ENCODE measurements at places on chromosomes 4 and X. TPM values are rescaled to one million over a fixed set of nuclear protein-coding genes. Genes with fewer than 3 reads are reported as not detected.

The GPR143 gene
- 1.1 TPM for total RNA-seq

The CPE gene
- total RNA-seq = 56.8 TPM

The HELT gene
- not detected for total RNA-seq

The SORBS2 gene
- total RNA-seq = 530 TPM

The LEF1 gene
- not detected for total RNA-seq

DNA sequence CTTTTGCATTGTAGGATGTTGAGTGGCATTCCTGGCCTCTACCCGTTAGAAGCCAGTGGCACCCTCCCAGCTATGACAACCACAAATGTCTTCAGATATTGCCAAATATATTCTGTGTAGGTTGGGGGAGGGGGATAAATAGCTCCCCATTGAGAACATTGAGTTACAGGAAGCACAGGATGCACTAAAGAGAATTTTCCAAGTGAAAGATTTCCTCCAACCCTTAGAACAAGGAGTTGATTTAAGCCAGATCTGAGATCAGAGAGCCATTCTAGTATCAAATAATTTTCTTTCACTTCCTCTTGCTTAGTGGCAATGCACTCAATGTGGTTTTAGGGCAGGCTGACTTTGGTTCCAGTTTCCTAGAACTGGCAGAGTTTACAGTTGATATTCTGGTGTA, 436.6 kb downstream of the C4orf33 start:
- DNase-seq = no peak

DNA sequence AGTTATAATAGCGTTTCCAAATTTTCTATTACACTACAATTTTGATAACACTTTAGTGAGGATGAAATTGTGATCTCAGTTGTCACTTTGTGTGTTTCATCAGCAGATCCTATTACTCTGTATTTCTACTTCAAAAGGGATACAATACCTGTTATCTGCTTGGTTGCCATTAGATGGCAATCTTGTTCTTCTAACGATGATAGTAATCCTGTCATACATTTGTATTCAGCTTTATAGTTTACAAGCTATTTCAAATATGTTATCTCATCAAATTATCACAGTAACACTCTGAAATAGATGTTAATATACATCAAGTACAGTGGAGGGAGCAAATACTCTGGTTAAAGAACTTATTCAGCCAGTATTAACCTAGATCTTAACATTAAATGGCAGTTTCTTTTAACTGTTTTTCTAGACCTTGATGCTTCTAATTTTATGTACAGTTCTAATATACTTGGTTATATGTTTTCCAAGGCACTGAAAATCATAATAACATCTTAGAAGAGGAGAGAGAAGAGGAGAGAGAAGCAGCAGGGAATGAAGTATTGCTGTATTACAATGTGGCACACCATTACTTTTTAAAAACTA, 292.0 kb downstream of the CCSER1 start:
- DNase-seq = no peak

GRCh38 chrX:153057281-153057680, 1.0 kb downstream of the PNMA3 start:
- DNase-seq = no peak

DNA sequence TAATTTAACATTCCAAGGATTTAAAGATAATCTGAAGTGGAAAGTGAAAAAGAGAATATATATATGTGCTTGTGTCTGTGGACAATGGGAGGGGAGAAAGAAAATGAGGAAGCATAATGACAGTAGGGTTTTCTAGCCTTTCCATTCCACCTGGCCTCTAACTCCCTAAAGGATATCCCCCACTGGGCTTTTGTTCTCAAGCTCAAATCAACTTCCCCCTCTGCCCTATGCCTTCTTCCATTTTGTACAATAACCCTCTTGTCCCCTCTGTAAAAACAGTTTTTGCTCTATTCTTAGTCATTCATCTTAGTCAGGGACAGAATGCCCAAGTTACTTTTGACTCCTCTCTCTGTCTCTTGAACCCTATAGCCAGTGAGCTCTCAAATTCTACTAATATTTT, 23.6 kb downstream of the ANTXR2 start:
- no peak for DNase-seq

DNA sequence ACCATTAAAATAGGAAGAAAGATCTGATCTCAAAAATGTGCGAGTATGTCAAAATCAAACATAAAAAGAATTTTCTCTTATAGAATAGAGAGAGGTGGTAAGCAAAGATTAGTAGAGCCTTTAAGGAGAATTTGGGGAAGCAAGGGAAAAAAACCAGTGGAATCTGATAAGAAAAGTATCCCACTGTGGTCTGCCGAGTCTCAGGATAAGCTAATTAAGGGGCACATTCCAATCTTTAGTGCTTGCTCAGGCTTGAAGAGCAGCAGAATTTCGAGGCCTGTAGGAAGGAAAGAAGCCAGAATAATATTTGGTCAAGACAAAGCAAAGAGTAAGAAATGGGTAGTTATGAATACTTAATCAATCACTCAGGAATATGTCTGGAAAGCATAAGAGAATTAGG, 13.0 kb downstream of the STATH start:
- no peak for DNase-seq

- DNase-seq = no peak
Measured at GRCh38 chr4:177596035-177596434, 153.8 kb upstream of the AGA start.

GRCh38 chr4:82519776-82520175, 42.0 kb downstream of the TMEM150C start:
- DNase-seq = no peak

DNA sequence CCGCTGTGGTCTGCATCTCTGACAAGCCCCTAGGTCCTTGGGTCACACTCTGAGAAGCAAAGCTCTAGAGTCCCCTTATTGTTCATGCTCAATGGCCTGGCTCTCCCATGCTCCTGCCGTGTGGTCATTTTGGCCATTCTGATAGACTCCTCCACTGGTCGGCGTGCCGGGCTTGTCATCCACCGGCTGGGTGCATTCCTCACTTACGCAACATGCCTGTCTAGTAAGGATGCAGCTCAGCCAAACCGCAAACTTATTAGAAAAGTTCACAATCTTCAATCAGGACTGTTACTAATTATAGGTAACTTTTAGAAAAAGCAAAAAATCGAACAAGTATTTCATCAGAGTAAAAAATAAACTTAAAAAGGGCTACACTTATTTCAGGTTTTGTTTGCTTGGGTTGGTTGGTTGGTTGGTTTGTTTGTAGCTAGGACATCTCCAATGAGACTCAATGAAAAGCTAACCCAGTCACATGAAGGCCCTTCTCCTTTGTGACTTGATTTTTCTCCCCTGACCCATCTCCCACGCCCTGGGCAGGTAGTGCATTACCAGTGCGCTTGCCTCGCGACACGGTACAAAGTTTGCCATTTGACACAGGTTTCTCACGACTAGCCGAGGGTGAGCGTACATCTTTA, 41.0 kb downstream of the IRF2 start:
- no peak for DNase-seq

DNA sequence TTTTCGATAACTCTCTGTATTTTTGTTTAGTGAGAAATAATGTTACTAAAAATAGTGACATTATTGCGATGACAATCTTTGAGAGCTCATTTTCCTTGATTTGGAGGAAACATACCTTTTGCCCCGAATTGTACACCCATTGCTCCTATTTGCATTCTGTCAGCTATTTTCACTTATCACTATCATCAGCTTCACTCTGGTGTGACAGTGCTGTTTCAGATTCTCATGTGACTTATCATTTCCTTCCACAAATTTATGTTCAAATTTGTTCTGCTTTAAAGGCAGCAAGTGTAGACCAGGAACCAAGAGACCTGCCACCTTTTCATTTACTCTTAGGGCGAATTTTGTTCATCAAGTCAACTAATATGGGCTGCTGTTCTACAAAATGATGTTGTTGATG, 179.4 kb downstream of the RBM46 start:
- DNase-seq = no peak

GRCh38 chrX:25523574-25524540, 508.1 kb upstream of the ARX start:
- DNase-seq = no peak

- no peak for DNase-seq
Measured at GRCh38 chr4:139889901-139890300, 224.3 kb downstream of the MGST2 start.

GRCh38 chr4:7903791-7904516, 35.7 kb downstream of the AFAP1 start:
- DNase-seq = peak; percentile 26

DNA sequence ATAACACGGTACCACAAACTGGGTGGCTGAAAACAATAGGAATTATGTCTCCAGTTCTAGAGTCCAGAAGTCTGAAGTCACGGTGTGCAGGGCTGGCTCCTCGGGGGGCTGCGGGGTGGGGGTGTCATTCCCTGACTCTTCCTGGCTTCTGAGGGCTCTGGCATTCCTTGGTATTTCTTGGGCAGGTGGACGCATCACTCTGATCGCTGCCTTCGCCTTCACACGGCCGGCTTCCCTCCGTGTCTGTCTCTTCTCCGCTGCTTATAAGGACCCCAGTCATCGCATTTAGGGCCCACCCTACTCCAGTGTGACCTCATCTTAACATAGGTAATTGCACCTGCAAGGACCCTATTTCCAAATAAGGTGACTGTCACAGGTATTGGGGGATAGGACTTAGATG, 134.6 kb downstream of the CPZ start:
- DNase-seq = peak; percentile 38

DNA sequence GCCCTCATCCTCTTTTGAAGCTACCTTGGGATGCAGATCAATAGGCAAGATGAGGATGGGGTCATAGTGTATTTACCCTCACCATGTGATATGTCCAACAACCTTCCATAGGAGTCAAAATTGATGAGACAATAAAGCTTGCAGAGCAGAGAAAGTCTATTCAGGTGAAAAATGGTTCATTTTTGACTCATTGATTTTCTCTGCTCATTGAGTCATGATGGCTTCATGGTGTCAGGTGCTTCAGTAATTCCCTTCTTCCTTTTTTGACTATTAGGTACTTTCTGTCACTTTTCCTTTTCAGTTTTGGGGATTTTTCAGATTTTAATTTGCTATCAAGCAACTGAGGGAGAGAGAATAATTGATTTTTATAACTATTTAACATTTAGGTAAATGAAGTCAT, 55.9 kb upstream of the IL2 start:
- DNase-seq = no peak
